ENCODE measurements at places on chromosomes 3 and 15.

DNA sequence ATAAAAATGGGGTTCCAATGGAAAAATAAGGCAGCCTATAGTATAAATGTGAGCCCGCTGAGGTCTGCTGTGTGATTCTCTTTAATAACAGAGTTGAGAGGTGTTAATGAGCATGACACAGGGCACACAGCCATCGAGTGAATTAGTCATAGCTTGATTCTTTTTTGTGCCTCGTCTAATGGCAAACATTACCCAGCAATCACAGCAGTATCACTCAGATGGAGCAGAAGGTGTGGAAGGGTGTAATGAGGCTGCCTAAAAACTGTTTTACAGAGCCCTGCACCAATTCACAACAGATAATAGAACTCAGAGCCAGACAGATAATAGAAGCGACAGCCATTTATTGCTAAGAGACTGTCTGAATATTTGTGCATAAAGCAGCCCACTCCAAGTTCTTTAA lies 178.6 kb upstream of the TPRG1 start:
- no peak for DNase-seq

GRCh38 chr3:16174976-16175901 lies 759 bp downstream of the GALNT15 start:
- no peak for DNase-seq

GRCh38 chr15:52191207-52191606 lies at the start of gene GNB5:
Gene GNB5 (minus strand): TSS chr15:52191392. CDS start chr15:52184676, 6,716 bp downstream.
- DNase-seq, result no peak

DNA sequence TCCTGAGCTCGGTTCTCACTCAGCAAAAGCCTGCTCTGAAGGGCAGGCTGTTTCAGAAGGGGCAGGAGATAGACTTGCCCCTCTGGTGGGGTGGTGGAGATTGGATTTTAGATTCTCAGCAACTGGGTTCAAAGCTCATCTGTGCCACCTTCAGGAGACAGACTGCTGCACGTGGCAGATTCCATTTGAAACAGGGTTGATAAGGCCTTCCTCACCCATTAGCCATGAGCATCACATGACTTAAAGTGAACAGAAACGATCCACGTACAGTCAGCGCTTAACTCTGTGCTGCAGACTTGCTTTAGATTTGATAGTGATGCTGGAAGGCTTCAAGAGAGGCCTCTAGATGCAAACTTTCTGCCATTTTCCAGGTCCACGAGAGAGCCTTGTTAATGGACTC lies 35.0 kb upstream of the MGLL start:
- no peak for DNase-seq

- DNase-seq, result no peak
Observed at GRCh38 chr15:62914461-62915079, 128.0 kb upstream of the TPM1 start.

- DNase-seq, result peak; percentile 69
Observed at GRCh38 chr3:195802261-195802701, 9.4 kb downstream of the MUC4 start.

GRCh38 chr3:99943931-99944761 lies 126.5 kb downstream of the CMSS1 start:
- no peak for DNase-seq

GRCh38 chr3:12471241-12471640 lies 13.0 kb upstream of the TSEN2 start:
- DNase-seq, result peak; percentile 15

DNA sequence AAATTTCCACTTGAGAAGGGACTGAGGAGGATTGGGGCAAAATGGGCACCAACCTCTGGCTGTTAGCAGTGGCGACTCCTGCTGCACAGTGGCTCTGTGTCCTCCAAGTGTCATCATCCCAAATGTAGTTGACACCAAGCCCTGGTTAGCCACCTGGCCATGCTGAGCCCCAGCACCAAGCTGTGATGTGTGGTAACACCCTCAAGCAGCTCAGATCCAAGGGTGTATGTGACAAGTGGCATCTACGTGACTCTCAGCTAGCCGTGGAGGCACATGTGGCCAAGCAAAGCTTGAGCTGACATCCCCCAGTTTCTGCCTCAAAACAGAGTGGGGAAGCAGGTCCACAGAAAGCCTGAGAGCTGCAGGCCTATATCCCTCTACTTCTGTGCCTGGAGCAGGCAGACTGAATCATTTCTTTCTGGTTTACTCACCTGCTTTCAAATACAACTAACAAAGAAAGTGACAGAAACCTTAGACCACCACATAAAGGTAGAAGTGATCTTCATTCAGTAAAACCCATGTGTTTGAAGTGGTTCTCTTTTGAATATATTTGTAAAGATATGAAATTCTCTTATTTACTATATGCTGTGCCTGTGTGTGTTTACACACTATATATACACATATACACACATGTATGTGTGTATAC lies 40.0 kb downstream of the FOXP1 start:
- DNase-seq, result no peak

GRCh38 chr3:114942773-114943172 lies 204.3 kb downstream of the ZBTB20 start:
- no peak for DNase-seq

GRCh38 chr3:153495422-153495821 lies 333.4 kb downstream of the RAP2B start:
- no peak for DNase-seq

GRCh38 chr15:76529911-76530310 lies 193.3 kb downstream of the ISL2 start:
- DNase-seq, result no peak

DNA sequence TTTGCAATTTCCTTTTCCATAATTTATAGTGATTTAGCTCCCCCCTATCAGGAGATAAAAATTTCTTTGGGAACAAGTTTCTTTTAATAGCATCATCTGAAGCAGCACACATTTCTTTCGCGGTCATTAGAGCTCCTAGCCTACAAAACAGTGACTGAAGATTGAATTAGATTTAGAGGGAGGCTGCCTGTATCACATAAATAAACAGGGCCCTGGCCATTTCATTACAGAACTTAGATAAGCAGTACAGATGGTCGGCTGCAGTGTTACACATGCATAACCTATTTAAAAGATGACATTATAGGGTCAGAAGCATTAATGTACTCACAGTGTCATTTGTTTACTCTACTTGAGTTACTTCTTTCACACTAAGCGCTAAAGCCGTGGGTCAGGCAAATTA lies 81.4 kb upstream of the SLC25A26 start:
- DNase-seq, result no peak

- DNase-seq, result no peak
Observed at GRCh38 chr15:52031556-52031955, 12.5 kb downstream of the MAPK6 start.

GRCh38 chr3:112615989-112616731 lies 24.8 kb downstream of the CCDC80 start:
- no peak for DNase-seq

- no peak for DNase-seq
Observed at GRCh38 chr3:167885277-167885676, 149.8 kb downstream of the SERPINI1 start.

DNA sequence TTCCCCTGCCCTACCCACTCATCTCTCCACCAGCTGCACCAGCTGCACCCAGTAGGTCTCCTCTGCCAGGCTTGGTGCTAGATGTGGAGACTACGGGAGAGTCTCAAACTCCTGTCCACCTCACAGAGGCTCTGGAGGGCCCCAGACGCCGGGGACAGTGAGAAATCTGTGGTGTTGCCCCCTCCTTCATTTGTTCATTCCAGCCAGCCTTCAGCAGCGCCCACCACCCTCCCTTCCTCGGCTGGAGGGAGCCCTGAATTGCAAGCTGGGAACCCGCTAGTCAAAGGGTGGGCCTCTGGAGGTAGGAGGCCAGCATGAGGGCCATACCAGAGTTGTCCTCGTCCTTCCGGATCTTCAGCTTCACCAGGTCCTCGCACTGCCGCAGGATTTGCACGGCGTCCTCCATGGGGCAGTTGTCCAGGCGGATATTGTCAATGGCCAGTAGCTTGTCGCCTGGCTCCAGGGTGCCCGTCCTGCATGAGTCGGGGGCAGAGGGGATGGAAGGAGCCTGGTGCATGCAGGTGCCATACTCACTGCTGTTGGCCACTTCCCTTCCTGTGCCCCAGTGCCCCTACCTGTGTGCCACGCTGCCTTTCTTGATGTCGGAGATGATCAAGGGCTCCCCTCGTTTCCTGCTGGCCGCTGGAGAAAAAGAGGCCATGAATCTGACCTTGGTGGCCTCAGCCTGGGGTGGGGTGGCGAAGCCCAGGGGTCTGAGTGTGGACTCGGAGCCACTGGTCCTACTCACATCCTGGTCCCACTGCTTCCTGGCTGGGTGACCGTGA lies 29.1 kb downstream of the GRIP2 start:
- DNase-seq, result no peak

DNA sequence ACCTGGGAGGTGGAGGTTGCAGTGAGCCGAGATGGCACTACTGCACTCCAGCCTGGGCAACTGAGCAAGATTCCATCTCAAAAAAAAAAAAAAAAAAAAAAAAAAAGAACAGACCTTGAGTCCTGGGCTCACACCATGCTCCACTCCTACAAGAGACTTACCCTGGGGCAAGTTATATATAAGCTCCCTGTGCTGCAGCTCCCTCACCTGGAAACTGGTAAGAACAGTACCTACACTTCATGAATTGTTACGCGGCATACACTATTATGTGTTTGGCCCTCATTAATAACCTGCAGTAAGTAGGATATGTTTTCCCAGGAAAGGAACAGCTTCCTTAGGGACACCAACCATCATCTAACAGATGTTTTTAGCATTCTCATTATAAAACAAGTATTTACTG lies 119.6 kb downstream of the FMN1 start:
- DNase-seq, result no peak

DNA sequence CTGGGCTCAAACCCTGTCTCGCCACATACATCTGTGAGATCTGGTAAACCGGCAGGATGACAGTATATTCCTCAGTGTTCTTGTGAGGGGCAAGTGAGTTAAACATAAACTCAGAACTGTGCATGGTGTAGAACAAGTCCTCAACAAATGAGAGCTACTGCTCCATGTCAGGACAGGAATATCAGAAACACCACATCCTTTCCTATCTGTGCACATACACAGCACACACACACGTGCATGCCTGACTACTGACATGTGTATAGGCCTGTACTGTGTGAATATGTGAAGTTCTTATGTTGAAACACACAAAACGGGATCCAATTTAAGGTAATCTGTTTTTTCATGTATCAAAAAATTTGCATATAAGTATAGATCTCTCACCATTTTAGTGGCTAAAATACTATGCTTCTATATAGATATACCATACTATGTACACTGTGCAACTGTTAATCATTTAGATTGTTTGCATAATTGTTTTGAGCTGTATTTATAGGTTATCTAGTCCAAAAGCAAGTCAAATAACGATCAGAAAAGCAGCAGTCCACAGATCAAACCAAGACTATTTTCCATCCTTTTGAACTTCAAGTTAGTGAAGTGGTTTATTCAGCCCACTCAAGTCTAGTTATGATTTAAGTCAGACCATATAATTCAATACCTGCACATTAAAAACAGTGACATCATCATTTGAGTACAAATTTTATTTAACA lies 44.8 kb downstream of the CCR4 start:
- DNase-seq, result no peak

DNA sequence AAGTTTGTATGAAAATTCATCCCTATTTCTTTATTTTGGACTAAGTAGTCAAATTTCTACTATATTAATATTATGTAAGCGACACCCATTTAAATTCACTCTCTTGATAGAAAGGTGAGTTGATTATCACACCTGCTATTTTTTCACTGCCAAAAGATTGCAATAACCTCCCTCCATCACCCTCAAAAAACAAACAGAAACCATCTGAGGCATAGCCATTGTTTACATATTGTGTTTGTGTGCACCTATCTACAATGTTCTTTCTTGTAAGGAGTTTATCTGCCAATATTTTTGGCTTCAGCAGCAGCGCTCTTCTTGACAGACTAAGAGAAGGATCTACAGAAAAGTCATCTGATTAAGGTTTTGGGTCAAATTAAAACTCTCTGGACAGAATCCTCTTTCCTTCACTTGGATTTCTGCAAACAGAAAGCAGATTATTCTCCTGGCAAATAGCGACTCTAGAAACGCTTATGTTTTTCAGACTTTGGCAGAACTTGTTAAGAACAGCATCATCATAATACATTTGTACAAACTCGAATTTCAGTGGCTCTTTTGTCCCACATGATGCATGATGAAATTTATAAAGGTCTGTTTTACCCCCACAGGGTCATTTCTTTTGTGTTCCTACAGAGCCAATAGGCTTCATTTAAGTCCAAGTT lies 48.6 kb downstream of the KCNMB2 start:
- DNase-seq, result no peak

GRCh38 chr3:187774185-187774789 lies 29.0 kb upstream of the BCL6 start:
- no peak for DNase-seq

- no peak for DNase-seq
Observed at GRCh38 chr15:69557020-69557706, 104.5 kb downstream of the RPLP1 start.

- DNase-seq, result no peak
Observed at GRCh38 chr3:183984127-183984740, 33.5 kb downstream of the ABCC5 start.

- no peak for DNase-seq
Observed at GRCh38 chr3:140931801-140932200, 9.8 kb upstream of the SLC25A36 start.

- DNase-seq, result no peak
Observed at GRCh38 chr3:197144188-197144587, 114.6 kb upstream of the MELTF start.

DNA sequence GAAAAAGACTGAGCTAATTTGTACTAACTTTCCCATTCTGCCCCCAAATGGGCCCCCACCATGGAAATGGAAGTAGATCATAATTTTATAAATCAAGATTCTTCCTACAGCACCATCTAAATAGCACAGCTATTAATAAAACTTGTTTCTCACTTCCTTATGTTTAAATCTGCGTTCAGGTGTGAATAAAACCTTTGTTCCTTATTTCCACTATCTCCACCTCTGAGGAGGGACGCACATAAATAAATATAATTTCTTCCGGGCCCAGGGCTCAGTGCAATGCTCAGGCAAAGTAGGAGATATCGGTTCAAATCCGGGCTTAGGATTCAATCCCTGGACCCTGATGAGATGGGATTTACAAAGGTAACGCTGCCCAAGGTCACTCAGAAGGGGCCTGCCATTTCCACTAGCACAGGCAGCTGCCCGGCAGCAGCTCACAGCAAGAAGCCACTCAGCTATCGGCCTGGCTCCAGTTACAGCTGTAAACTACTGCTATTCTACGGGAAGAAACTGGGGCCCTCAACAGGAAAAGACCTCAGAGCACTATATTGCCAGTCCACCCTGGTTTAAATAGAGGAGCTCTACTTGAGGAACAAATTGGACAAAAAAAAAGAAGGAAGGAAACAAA lies 52.5 kb downstream of the FOXP1 start:
- no peak for DNase-seq

DNA sequence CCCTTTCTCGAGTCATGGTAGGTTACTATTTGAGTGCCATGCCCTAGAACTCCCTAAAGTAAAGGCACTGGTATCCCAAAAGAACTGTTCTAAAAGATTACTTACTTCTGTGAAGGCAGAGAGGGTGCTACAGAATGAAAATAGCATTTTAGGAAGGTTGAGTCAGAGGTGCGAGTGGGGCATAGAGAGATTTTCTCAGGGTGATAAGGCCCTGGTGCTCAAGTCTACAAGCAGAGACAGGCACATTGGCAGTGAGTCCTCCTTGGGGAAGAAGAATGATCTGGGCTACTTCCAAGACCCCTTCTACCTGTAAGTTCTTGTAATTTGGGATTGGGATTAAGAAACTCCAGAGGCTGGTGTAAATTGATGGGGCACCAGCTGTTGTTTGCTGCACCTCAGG lies 96.7 kb downstream of the AKAP13 start:
- no peak for DNase-seq

GRCh38 chr15:77753281-77753873 lies 120.7 kb upstream of the LINGO1 start:
- no peak for DNase-seq
